ENCODE measurements at places on chromosomes 4 and X.

- no peak for DNase-seq
Measured at GRCh38 chr4:153535772-153536513, 69.8 kb downstream of the TMEM131L start.

DNA sequence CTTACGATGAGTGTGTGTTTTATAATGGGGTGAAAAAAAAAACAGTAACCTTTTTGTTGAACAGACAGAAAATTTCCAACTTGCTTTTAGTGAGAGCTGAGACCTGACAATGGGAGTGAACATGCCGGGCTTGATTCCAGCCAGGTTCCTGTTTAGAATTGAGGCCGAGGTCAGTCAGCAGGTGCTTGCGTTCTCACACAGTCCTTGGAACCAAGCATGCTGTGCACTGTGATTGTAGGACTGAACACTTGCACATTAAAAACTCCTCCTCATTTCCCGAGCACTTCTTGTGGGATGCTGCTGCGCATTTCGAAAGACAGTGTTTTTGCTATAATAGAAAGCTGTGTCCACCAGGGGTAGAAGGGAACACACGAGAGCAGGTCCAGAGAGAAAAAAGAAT lies 51.8 kb downstream of the TMEM131L start:
- DNase-seq, result no peak

- no peak for DNase-seq
Measured at GRCh38 chr4:133997436-133997835, 204.2 kb downstream of the PABPC4L start.

- DNase-seq, result no peak
Measured at GRCh38 chr4:102326951-102327350, 18.3 kb downstream of the SLC39A8 start.

- DNase-seq, result no peak
Measured at GRCh38 chr4:187782286-187782824, 213.2 kb upstream of the ZFP42 start.

DNA sequence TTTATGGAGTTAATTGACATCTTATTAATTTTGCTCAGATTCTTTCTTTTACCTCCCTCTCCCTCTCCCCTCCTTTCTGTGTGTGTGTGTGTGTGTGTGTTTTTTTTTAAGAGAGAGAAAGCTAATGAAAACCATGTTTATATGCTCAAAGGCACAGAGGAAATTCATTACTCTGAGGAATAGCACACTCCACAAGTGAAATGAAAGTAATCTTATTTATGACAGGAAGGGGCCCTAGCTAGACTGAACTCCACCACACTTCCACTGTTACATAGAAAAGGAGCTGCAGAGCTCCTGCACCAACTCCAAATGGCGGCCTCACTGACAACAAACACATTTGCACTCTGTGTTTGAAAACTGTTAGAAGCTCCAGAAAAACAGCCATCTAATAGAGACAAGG lies 150.6 kb downstream of the RASL11B start:
- DNase-seq, result no peak

GRCh38 chr4:92252846-92253245 lies 50.9 kb upstream of the GRID2 start:
- DNase-seq, result no peak

- no peak for DNase-seq
Measured at GRCh38 chrX:122055979-122056715, 1008.7 kb downstream of the GLUD2 start.

GRCh38 chr4:55876387-55876786 lies 22.9 kb downstream of the EXOC1 start:
- DNase-seq, result no peak

- no peak for DNase-seq
Measured at GRCh38 chr4:15963576-15963975, 601 bp upstream of the FGFBP2 start.

DNA sequence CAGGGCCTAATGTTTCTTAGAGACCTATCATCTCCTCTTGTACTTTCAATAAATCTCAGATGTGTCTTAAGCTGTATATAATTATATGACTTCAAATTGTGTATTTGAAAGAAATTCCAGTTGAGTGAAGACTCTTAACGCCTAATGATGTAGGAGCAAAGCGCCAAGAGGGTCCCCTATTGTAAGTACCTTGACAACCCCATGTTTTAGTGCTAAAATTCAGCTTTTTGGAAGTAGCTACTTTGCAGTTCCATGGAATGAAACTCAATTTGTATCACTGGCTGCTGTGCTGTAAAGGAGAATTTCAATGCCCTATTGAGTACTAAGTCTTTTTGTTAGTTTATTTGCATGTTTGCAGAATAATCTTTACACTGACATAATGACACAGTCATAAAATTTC lies 1826.6 kb upstream of the AGA start:
- no peak for DNase-seq

GRCh38 chrX:9180623-9181022 lies 146.7 kb upstream of the FAM9B start:
- no peak for DNase-seq

GRCh38 chr4:87848622-87849351 lies 16.0 kb downstream of the MEPE start:
- no peak for DNase-seq

DNA sequence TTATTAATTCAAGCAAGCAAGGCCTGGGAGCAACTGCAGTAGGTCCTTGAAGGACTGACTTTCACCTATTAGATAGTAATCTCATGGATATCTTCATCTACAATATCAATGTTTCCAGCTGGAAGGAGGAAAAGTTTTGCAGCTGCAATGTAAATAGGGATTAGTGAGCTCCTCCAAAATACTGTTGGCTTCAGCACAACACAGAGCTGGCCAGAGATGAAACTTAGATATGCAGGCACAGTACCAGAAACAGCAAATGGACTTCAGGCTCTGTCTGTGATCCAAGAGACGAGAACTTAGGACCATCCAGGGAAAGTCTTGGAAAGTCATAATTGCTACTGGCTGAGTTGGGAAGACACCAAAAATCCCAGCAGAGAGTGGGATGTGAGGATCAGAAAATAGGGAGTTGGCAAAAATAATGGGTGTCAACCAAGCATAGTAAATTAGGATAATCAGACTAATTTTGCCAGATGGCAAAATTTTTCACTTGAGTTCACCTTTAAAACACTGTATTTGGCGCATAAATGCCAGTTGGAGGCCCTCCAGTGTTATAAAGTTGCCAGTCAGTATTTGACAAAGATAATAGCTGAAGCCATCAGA lies 57.5 kb downstream of the PARM1 start:
- no peak for DNase-seq

DNA sequence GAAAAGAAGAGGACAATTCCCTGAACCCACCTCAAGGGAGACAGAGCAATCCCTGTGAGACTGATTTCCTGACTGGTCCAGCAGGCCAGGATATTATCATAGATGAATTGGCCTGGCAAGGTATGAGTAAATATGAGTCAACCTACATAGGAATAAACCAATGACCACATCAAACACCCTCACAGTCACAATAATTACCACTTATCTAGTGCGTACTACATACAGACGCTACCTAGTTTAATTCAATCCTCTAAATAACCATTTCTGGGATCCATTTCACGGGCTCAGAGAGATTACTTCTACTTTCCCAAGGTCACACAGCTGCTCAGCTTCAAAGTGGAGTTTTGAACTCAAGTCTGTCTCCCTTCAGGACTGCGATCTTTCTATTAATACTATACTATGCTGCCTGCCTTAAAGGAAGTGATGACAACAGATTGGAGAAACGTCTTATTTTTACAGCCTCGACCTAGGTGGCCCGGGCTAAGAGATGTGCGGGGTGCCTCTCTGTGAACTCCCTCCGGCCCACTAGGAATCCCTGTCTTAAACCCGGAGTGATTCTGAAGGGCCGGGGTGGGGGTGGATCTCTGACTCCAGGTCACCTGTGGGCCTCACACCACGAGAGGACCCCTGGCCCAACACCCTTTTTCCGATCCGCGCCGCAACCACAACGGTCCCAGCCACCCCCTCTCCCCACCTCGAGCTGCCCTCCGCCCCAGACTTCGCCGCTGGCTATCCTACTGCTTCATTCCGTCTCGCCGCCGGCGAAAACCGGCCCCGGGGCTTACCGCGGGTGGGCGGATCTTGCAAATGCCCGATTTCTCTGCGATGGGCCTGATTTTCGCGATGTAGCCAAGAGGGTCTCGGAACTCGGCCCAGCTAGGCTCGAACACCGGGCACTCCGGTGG lies 800 bp downstream of the KDM5C start:
- no peak for DNase-seq

GRCh38 chrX:40262157-40263013 lies 164.6 kb upstream of the BCOR start:
- DNase-seq, result no peak

GRCh38 chrX:19684311-19684710 lies 169.0 kb upstream of the MAP3K15 start:
- no peak for DNase-seq

GRCh38 chrX:78945186-78945912 lies at the start of gene P2RY10:
TSS of gene P2RY10 (plus strand) at chrX:78945391. CDS start at chrX:78960521, 15,130 bp downstream.
- DNase-seq, result no peak

DNA sequence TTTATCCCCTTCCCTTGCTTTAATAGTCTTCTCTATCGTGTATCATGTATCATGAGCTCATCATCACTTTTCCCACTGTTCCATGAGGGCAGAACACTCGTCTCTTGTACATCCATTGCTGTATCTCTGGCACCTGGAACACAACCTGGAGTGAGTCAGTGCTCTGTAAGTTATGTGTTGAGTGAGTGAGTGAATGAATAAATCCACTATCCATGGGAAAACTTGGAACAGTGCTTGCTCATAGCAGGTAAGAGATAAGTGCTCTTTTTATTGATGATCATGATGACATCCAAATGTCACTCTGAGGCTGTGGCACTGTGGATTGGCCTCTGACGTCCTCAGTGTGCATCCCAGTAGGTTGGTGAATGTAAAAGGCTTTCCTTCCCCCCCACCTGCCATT lies 4.3 kb downstream of the FGFBP1 start:
- DNase-seq, result no peak

- no peak for DNase-seq
Measured at GRCh38 chr4:187606581-187606980, 389.0 kb upstream of the ZFP42 start.

- no peak for DNase-seq
Measured at GRCh38 chr4:13766761-13767540, 139.4 kb upstream of the BOD1L1 start.

- no peak for DNase-seq
Measured at GRCh38 chrX:140548985-140549384, 44.1 kb upstream of the SOX3 start.

DNA sequence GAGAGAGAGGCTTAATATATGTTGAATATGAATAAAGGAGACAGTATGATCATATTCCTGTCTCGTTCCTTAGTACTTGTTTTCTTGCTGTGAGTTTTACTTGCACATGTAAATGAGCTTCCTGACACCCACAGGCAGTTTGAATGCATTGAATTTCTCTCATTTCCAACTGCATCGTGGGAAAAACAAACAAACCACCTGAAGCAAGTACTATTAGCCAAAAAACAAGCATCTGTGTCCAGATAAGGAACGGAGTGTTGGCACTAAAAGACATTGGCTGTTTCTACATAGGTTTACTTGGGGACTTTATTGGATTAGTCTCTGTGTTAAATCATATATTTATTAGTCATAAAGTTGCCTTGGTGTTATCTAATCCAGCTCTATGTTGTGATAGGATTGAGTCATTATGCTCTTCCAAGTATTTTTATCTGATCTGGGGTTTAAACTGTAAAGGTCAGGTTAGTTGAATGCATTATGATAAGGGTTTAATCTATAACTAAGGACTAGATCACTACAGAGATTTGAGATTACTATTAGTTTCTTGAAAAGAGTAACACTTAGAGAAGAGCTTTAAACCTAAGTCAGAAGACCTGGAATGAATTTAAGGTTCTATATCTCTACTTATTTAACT lies 339.0 kb upstream of the SPANXN4 start:
- DNase-seq, result no peak

GRCh38 chrX:1468250-1468772 lies 15.6 kb upstream of the ASMTL start:
- peak; percentile 73 for DNase-seq

DNA sequence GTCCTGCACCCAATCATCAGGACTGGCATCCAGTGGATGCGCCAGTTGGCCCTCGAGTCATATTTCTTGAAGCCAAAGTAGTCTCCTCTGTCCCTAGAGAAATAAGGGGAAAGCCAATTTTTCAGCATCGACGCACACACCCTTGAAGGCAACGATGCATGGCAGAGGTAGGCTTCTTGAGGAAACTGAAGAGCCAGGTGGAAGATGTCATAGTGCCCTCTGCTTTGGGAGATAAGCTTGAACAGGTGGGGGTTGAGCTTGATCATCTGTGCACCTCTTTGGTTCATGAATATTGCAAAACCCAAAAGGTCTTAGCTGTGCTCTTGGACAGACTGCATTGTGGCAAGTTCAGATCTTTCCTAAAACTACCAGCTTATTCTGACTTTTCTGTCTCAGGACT lies 34.6 kb upstream of the WDR1 start:
- DNase-seq, result no peak

DNA sequence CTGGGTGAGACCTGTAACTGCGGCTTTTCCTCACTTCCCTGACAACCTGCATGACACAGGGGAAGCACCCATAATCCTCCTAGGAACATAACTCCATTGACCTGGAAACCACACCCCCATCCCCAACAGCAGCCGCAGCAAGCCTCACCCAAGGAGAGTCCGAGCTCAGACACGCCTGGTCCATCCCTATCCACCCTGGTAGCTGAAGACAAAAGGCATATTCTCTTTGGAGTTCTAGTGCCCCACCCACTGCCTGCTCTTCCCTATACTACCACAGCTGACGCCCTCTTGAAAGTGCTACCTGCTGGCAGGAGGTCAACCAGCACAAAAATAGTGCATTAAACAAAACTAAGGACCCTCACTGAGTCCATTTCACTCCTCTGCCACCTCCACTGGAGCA lies 1080.9 kb upstream of the IGFBP7 start:
- DNase-seq, result no peak

DNA sequence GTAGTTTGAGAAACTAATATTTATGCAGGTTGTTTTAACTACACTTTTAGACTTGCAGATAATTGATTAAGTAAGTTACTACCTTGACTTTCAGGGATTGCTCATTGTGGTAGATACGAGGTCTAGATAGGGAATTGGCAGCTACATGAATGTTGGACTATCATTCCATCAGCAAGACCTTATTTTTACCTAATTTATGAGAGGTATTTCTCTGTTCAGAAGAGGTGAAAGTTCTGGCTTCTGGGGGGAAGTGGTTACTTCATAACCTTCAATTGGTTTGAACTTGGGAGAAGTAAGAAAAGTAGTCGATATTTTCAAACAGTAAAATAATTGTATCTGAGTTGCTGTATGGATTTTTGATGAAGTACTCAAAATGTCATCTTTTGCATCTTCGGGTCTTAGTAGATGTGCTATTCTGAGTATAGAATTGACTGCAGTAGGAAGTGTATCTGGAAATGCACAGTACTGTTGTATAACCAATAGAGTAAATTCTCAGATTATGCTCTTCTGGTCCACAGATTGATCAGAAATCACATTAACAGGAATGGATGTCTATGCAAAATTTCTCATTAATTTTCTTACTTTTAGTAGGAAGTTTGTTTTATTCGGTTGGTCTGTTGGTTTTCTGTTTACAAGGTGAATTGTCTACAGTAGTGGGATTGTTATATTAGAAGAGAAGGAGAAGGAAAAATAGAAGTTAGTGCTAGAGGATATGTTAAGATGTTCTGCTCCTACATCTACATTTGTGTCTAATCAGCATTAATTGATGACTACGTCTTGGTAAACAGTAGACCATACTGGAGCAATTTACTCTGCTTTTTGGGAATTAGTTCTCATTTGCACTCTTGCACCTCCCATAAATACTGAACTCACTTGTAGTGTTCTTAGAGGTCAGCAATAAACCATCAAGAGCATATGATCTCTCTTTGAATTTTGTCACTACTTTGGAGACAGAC lies 3.0 kb downstream of the NFKB1 start:
- no peak for DNase-seq

All from activated CD4-positive, alpha-beta T cell treated with anti-CD3 and anti-CD28 coated beads, Interleukin-2, amount 50 U/mL, for 4 hours (primary cell).